Progenitor cell of endocrine pancreas (in vitro differentiated cells): ENCODE measurements at places on chromosomes 5 and 9. TPM values are rescaled to one million over a fixed set of nuclear protein-coding genes. Genes with fewer than 3 reads are reported as not detected.

- no peak overlapping the region for H3K4me3 ChIP-seq
- H3K36me3 ChIP-seq = peaks cover 2% of the 10 kb centered on the region
- peaks cover 21% of the 10 kb centered on the region for H3K4me1 ChIP-seq
- no peak overlapping the region for H3K27ac ChIP-seq
- no peak for DNase-seq
Observed at GRCh38 chr9:77980622-77981021, 51.0 kb downstream of the GNAQ start.

The PCDHB5 gene
- total RNA-seq = 29.4 and 32.4 TPM in 2 replicates

DNA sequence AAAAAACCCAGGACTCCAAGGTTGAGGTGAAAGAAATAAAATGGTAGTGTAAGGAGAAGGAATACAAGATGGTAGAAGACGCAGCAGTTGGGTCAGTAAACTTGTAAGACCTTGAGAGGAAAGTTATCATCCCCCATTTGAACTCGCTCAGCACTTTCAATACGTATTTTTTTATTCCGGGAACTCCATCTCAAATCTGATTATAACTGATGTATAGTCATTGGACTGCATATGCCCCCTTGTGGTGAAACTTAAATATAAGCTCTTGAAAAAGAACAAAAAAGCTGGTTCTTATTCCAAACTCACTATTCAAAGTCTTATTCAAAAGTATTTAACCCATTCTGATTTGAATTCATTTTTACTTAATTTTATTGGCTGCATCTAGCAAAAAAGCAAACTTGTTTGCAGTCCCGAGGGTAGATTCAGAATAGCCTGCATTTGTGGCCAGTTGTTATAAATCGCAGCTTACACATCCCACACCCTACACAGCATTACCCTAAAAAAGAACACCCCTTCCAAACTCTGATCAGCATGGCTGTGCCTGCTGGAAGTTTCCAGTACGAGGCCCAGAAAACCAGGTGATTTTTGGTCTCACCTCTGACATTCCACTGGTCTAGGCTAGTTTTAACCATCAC, 118.0 kb downstream of the ESM1 start:
- no peak for DNase-seq
- no peak overlapping the region for H3K4me3 ChIP-seq
- no peaks in the 10 kb centered on the region for H3K36me3 ChIP-seq
- no peak overlapping the region for H3K27ac ChIP-seq
- H3K27me3 ChIP-seq = peaks cover 4% of the 10 kb centered on the region

DNA sequence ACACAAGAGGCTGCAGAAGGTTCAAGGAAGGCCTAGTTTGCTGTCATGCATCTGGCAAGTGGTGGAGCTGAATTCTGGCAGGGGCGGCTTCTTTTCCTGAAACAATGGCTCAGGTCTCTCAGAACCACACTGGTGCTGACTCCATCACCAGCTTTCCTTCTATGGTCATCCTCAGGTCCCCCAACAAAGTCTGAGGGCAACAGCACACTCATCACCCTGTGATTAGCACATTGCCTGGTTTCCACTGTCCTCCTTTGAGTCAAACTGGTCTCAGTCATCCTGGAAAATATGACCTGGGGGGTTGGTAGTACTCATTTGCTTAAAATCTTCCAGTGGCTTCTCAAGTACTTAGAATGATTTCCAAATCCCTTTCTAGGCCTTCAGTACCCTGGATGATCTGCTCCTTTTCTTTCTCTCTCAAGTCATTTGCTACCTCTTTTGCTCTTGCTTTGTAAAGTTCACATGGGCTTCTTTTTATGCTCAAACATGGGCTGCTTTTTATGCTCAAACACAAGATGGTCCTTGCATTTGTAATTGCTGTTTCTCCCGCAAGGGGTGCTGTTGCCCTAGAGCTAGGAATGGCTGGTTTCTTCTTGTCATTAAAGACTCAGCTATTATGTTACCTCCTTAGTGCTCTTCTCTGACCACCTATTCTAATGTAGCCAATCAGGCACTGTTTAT, 144.9 kb downstream of the ALDH1A1 start:
- H3K27ac ChIP-seq = no peak overlapping the region
- H3K36me3 ChIP-seq = no peaks in the 10 kb centered on the region
- no peak overlapping the region for H3K4me3 ChIP-seq
- no peak for DNase-seq
- no peaks in the 10 kb centered on the region for H3K4me1 ChIP-seq

DNA sequence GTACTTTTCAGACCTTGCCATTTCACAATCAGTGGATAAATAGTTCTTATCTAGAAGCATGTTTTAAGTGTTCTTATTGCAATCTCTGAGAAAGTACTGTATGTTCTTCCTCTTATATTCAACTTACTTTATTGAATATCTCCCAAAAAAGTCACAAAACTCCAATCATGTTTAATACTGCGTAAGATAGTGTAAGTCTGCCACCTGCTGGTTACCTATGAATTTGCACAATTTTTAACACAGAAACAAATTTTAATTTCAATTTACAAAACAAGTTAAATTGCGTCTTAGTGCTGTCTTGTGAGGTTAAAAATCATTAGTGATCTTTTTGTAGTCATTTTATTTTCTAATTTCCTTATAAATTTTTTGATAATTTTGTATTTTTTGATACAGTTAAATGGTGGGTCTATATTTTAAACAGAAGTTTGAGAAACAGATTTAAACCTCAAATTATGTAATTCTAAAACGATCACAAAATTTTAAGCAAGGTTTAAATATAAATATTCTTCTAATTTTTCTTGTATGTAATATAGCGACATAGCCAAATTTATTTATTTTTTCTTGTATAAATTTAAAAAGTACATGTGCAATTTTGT, 115.8 kb downstream of the EMB start:
- no peaks in the 10 kb centered on the region for H3K27me3 ChIP-seq
- H3K4me1 ChIP-seq = no peaks in the 10 kb centered on the region
- DNase-seq = no peak
- H3K36me3 ChIP-seq = no peaks in the 10 kb centered on the region
- no peak overlapping the region for H3K27ac ChIP-seq

DNA sequence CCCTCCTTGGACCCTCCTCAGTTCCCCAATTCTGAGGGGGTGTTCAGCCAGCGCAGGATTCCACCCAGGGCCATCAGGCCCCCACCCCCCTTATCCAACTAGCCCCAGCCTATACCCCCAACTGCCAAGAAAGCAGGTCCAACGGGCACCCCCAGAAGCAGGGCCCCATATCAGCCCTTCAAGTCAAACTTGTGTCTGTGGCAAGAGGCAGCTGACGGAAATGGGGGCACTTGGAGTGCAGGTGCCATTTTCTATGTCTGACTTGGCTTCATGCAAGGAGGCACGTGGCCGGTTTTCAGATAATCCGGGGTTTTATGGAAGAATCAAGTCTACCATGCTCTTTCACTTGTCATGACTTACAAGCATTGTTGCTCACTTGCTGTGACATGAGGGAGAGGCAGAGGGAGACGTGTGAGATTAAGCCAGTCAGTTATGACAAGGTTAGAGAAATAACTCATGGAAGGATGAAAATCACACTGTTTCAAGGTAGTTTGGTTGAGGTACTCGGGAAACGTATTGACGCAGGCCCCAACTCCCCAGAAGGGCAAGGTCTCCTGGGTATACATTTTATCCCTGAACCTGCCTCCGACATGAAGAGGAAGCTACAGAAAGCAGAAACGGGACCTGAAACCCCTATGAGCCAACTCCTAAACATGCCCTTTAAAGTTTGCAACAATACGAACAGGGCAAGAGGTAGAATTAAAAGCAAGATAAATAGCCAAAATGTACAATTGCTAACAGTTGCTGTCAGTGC, 26.5 kb upstream of the CLPTM1L start:
- no peak overlapping the region for H3K4me3 ChIP-seq
- H3K27me3 ChIP-seq = peaks cover 68% of the 10 kb centered on the region
- H3K27ac ChIP-seq = no peak overlapping the region
- DNase-seq = no peak
- no peaks in the 10 kb centered on the region for H3K36me3 ChIP-seq
- no peaks in the 10 kb centered on the region for H3K4me1 ChIP-seq

GRCh38 chr9:673966-674526, 167.5 kb upstream of the DMRT1 start:
- H3K36me3 ChIP-seq = peaks cover 9% of the 10 kb centered on the region
- H3K4me1 ChIP-seq = peaks cover 48% of the 10 kb centered on the region
- no peak overlapping the region for H3K4me3 ChIP-seq
- peak overlapping the region; percentile 90 for H3K27ac ChIP-seq
- no peak for DNase-seq
- H3K27me3 ChIP-seq = no peaks in the 10 kb centered on the region

DNA sequence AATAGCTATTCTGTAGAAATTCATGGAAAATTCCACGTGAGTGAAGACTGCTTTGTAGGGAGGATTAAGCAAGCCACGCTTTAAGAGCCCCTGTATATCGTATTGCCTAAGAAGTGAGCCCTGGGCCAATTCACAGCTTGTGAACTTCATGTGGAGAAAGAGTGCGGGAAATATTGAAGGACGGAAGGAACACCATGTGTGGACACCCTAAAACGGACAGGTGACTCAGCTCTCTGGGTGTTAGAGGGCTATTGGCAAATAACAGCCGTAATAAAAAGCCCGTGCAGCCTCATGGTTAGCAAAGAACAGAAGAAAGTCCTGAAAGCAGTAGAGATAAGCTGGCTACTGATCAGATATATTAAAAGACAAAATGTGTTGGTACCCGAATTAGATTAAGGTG, 26.4 kb downstream of the ZNF366 start:
- DNase-seq = no peak
- peaks cover 2% of the 10 kb centered on the region for H3K4me1 ChIP-seq
- no peak overlapping the region for H3K4me3 ChIP-seq
- no peaks in the 10 kb centered on the region for H3K27me3 ChIP-seq
- H3K36me3 ChIP-seq = no peaks in the 10 kb centered on the region

The FRMD3 gene
- 0.65 and 0.73 TPM in 2 replicates for total RNA-seq

The SLC34A1 gene
- not detected in 2 replicates for total RNA-seq

DNA sequence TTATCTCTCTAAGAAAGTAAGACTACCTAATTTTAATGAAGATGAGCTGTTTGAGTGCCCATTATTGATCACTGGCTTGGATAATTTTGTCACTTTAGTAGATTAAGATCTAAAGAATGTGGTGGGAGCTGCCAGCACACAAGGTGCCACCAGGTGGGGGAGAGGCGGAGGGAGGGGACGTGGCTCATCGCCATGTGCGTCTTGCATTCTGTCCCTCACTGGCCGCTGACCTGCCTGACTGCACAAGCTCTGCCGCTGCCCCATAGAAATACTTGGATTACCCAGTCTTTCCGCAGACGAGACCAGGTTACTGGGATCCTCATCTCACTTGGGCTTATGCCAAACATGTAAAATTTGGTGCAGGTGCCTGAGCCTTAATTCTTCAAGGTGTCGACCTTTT, 37.6 kb downstream of the RHOBTB3 start:
- no peaks in the 10 kb centered on the region for H3K27me3 ChIP-seq
- H3K36me3 ChIP-seq = peaks cover 25% of the 10 kb centered on the region
- no peaks in the 10 kb centered on the region for H3K4me1 ChIP-seq
- no peak for DNase-seq

The PRUNE2 gene
- total RNA-seq = 5.4 and 5.6 TPM in 2 replicates

- H3K4me1 ChIP-seq = no peaks in the 10 kb centered on the region
- no peaks in the 10 kb centered on the region for H3K27me3 ChIP-seq
- no peak overlapping the region for H3K27ac ChIP-seq
- no peak for DNase-seq
Observed at GRCh38 chr9:100370064-100370723, 17.5 kb upstream of the TEX10 start.

DNA sequence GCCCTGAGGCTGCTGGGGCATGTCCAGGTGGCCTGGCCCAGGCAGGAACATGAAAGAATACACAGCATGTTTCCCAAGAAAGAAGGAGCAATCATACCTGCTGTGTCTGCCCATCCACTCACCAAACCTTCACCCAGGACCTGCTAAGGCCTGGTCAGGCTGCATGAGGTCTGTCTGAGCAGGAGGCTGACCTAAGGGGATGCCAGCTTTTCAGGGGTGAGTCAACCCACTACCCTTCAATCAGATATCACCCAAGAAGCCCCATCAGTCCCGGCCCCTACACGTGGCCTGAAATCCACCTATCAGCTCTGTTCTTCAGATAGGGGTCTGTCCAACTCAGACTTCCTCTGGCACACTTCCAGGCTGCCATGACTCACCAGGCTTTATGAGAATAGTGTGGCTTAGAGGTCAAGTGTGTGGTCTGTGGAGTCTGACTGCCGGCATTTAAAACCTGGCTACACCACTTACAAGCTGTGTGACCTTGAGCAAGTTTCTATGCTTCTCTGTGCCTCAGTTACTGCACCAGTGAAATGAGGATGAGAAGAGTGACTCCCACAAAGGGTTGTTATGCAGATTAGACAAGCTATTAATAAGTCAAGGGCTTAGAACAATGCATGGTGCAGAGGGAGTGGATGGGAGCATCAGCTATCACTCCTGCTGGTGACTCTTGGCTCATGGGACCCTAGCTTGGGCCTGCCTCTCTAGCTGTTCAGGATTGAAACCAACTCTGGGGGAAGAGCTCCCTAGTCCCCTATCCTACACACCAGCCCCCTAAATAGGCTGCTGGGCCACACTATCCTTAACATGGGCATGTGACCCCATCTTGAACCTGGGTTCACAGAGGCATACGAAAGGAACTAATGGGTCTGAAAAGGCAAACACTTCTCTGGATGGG, 130.3 kb downstream of the PAX5 start:
- no peaks in the 10 kb centered on the region for H3K36me3 ChIP-seq
- DNase-seq = no peak
- peaks cover 79% of the 10 kb centered on the region for H3K27me3 ChIP-seq

- no peak overlapping the region for H3K27ac ChIP-seq
- DNase-seq = no peak
- no peaks in the 10 kb centered on the region for H3K27me3 ChIP-seq
Observed at GRCh38 chr5:122392824-122393223, 80.8 kb downstream of the SNCAIP start.

DNA sequence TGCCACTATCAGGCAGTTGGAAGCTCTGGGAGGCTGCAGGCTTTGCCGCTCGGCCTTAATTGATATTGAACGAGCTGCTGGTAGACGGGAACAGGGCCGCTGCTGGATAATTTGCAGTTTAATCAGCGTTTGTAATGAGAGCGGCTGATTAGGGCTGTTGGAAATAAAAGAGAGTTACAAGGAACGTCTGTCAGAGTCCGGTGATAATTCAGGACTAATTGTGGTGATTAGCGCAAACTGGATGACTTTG, 68.2 kb upstream of the TBCA start:
- peaks cover 89% of the 10 kb centered on the region for H3K27me3 ChIP-seq
- H3K27ac ChIP-seq = no peak overlapping the region
- no peak for DNase-seq
- H3K4me1 ChIP-seq = peaks cover 20% of the 10 kb centered on the region
- peak overlapping the region; percentile 68 for H3K4me3 ChIP-seq

DNA sequence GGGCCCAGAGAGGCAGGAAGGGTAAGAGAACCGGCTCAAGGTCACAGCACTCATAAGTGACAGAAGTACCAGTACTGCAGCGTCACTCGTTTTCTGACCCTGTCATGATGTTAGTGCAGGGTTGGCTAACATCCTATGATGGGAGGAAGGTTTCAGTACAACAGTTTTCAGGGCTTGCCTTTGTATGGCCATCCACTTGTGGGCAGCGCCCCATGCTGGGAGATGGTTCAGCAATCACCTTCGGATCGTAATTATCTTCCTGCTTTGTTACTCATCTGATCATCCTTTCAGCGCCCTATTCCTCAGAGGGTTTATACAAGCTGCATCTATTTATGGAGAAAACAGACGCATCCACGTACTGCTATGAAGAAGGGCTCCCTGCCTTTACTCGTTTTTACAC, 2.4 kb downstream of the MAP1B start:
- H3K4me1 ChIP-seq = peaks cover 6% of the 10 kb centered on the region
- peak overlapping the region; percentile 90 for H3K4me3 ChIP-seq
- DNase-seq = no peak
- H3K27me3 ChIP-seq = peaks cover 2% of the 10 kb centered on the region
- no peak overlapping the region for H3K27ac ChIP-seq

GRCh38 chr5:42624912-42625311, 131.7 kb upstream of the CCDC152 start:
- H3K4me1 ChIP-seq = peaks cover 2% of the 10 kb centered on the region
- DNase-seq = no peak
- H3K27me3 ChIP-seq = no peaks in the 10 kb centered on the region
- no peak overlapping the region for H3K27ac ChIP-seq
- no peaks in the 10 kb centered on the region for H3K36me3 ChIP-seq
- no peak overlapping the region for H3K4me3 ChIP-seq

The EGFLAM gene
- total RNA-seq = 0.18 and 0.69 TPM in 2 replicates
